Immature natural killer cell (primary cell): ENCODE measurements at places on chromosomes 6 and 20. TPM values are rescaled to one million over a fixed set of nuclear protein-coding genes. Genes with fewer than 3 reads are reported as not detected.

GRCh38 chr20:33791959-33792597, 19.1 kb upstream of the CHMP4B start:
- peaks cover 13% of the 10 kb centered on the region for H3K36me3 ChIP-seq
- H3K27me3 ChIP-seq: no peaks in the 10 kb centered on the region
- peaks cover 9% of the 10 kb centered on the region for H3K4me1 ChIP-seq
- DNase-seq: peak; percentile 36

Gene IMPG1
- polyA plus RNA-seq: not detected

DNA sequence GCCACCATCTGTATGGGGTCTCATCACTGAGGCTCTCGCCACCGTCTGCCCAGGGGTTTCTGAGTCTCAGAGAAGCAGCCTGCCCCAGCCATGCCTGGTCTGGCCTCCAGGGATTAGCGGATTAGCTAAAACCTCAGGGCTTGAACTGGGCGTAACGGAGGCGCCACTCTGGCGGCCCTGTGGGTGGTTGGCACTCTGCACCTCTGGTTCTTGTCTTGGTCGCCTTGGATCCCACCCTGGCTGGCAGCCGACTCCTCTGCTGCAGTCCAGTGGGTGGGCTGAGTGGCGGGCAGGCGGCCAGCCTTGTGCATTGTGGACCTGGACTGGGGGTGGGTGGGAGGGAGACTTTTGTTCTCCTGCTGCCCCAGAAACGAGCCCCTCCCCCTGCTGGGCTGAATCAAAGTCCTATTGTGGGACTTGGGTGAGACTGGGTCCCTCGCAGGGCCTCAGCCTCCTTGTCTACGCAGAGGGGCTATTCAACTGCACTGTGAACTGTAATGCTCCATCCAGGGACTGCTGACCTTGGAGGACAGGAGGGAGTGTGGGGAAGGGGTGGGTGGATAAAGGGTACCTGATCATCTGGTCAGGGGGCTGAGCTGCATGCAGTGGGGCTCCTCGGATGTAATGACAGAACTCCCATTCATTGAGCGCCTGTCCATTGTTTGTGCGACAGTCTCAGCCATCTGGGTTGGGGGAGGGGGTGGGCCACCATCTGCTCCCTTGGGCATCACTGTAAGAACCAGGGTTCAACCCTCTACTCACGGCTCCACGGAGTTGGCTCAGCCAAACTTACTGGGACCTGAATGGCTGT, 23.9 kb downstream of the SUN5 start:
- peaks cover 4% of the 10 kb centered on the region for H3K27me3 ChIP-seq
- no peaks in the 10 kb centered on the region for H3K36me3 ChIP-seq
- no peak for DNase-seq

Gene TMEM170B
- polyA plus RNA-seq: 0.59 TPM

Gene NAPB
- 11.2 TPM for polyA plus RNA-seq

GRCh38 chr20:33004141-33004751, at the start of gene SUN5:
SUN5 (minus strand) TSS chr20:33004433; CDS start chr20:33004340, 93 bp downstream.
- peaks cover 2% of the 10 kb centered on the region for H3K27me3 ChIP-seq
- no peaks in the 10 kb centered on the region for H3K36me3 ChIP-seq
- no peak within 1 kb of the TSS for H3K4me3 ChIP-seq
- no peaks in the 10 kb centered on the region for H3K4me1 ChIP-seq
- no peak for DNase-seq

DNA sequence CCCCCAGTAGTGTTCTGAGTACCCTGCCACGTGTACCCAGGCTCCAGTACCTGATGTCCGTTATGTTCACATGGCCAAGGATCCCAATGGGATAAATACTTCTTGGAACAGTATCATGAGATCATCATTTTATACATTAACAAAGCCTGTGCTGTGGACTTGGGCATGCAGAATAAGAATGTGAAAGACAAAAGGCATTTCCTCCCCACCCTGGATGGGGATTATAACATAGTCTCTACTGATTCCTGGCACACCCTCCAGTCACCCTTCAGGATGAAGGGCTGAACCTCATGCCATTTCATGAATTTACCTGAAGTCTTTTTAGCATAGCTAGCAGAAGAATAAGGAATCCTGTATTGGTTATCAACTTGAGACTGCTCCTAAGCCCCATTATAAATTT, 2.8 kb downstream of the TNFRSF21 start:
- peaks cover 9% of the 10 kb centered on the region for H3K27me3 ChIP-seq
- peaks cover 6% of the 10 kb centered on the region for H3K4me1 ChIP-seq
- H3K27ac ChIP-seq: no peak overlapping the region
- H3K36me3 ChIP-seq: no peaks in the 10 kb centered on the region
- no peak overlapping the region for H3K4me3 ChIP-seq
- DNase-seq: no peak

GRCh38 chr6:114342086-114342825, 567 bp downstream of the HS3ST5 start:
- no peaks in the 10 kb centered on the region for H3K36me3 ChIP-seq
- no peak for DNase-seq
- H3K4me3 ChIP-seq: no peak overlapping the region

DNA sequence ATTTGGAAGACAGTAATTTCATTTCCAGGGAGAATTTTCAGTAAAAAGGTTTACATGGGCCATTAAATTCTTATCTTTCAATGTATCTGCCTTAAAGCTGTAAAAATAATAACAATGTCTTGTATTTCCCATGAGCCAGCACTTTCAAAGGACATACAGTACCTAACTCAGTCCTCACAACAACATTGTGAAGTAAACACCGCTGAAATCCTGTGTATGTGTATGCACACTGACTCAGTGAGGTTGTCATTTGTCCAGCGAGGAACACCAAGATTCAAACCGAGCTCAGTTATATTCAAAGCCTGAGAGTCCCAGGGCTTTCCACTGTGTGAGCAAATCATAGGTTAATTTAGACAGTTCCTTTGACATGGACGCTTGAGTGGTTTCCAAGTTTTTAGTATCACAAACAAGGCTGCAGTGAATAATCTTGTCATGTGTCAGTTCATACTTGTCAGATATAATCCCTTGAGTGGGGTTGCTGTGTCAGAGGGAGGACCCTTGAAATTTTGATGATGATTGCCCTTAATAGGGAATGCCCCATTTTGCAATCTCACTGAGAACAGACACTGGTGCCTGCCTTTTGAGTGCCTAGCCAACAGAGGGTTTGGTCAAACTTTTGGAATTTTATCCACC, 50.0 kb upstream of the SLC22A23 start:
- H3K36me3 ChIP-seq: no peaks in the 10 kb centered on the region
- H3K4me1 ChIP-seq: no peaks in the 10 kb centered on the region
- H3K4me3 ChIP-seq: no peak overlapping the region
- DNase-seq: no peak
- H3K27me3 ChIP-seq: peaks cover 7% of the 10 kb centered on the region
- no peak overlapping the region for H3K27ac ChIP-seq

DNA sequence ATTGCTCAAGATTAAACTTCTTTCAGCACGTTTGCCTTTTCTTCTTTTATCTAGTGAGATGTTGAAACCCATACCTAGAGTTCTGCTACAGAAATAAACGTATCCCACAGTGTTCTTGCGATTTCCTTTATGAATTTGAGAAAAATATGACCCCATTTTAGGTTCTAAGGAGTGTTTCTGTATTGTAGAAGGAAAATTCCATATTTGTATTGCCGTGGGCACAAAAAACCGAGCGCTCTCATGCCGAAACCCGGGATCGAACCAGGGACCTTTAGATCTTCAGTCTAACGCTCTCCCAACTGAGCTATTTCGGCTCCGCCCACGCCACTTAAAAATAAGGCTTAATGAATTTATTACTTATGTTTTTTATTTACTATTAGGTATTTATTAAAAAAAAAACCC, 23.7 kb downstream of the ZNF311 start:
- no peaks in the 10 kb centered on the region for H3K36me3 ChIP-seq
- DNase-seq: peak; percentile 82
- peak overlapping the region; percentile 97 for H3K4me3 ChIP-seq
- peak overlapping the region; percentile 95 for H3K27ac ChIP-seq
- H3K27me3 ChIP-seq: peaks cover 63% of the 10 kb centered on the region
- H3K4me1 ChIP-seq: peaks cover 50% of the 10 kb centered on the region

DNA sequence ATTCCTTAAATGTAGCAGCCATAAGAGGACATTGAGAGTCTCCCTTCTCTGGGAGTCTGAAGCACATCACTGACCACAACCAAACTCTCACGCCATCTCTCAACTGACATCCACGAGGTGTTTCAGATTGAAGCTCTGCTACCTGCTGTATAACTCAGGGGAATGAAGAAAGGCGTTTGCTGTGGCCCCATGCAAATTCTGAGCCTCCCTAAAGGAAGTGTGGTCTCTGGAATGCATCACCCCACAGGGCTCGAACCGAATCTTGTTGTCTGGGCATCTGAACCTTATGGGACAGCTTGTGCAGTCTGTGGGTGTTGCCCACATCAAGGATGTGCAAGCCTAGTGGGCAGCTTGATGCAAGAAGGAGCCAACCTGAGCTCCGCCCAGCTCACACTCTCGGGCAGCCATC, 10.9 kb downstream of the PMEPA1 start:
- no peak for DNase-seq
- no peaks in the 10 kb centered on the region for H3K36me3 ChIP-seq
- H3K27ac ChIP-seq: no peak overlapping the region

GRCh38 chr6:41408576-41408975, 73.2 kb downstream of the NCR2 start:
- H3K4me1 ChIP-seq: no peaks in the 10 kb centered on the region
- H3K27ac ChIP-seq: no peak overlapping the region
- peaks cover 8% of the 10 kb centered on the region for H3K27me3 ChIP-seq
- DNase-seq: no peak
- no peaks in the 10 kb centered on the region for H3K36me3 ChIP-seq

- peaks cover 2% of the 10 kb centered on the region for H3K27me3 ChIP-seq
- no peaks in the 10 kb centered on the region for H3K4me1 ChIP-seq
- no peak overlapping the region for H3K4me3 ChIP-seq
- no peak overlapping the region for H3K27ac ChIP-seq
These were observed 869.9 kb downstream of the KIF16B start for GRCh38 chr20:15703171-15703911.

Gene FLRT3
- not detected for polyA plus RNA-seq

- DNase-seq: peak; percentile 67
- H3K4me1 ChIP-seq: peaks cover 55% of the 10 kb centered on the region
- no peaks in the 10 kb centered on the region for H3K27me3 ChIP-seq
- H3K27ac ChIP-seq: peak overlapping the region; percentile 95
- peaks cover 5% of the 10 kb centered on the region for H3K36me3 ChIP-seq
- H3K4me3 ChIP-seq: peak overlapping the region; percentile 93
These were observed 6.9 kb upstream of the OSER1 start for GRCh38 chr20:44217342-44218092.

GRCh38 chr6:31423550-31423949, 20.2 kb downstream of the MICA start:
- no peak for DNase-seq
- no peaks in the 10 kb centered on the region for H3K4me1 ChIP-seq
- no peak overlapping the region for H3K4me3 ChIP-seq
- no peaks in the 10 kb centered on the region for H3K27me3 ChIP-seq
- no peak overlapping the region for H3K27ac ChIP-seq
- no peaks in the 10 kb centered on the region for H3K36me3 ChIP-seq

- no peaks in the 10 kb centered on the region for H3K4me1 ChIP-seq
- no peak overlapping the region for H3K4me3 ChIP-seq
- no peaks in the 10 kb centered on the region for H3K36me3 ChIP-seq
- peaks cover 3% of the 10 kb centered on the region for H3K27me3 ChIP-seq
- no peak overlapping the region for H3K27ac ChIP-seq
- DNase-seq: no peak
These were observed 40.0 kb downstream of the ALDH8A1 start for GRCh38 chr6:134909701-134910592.

DNA sequence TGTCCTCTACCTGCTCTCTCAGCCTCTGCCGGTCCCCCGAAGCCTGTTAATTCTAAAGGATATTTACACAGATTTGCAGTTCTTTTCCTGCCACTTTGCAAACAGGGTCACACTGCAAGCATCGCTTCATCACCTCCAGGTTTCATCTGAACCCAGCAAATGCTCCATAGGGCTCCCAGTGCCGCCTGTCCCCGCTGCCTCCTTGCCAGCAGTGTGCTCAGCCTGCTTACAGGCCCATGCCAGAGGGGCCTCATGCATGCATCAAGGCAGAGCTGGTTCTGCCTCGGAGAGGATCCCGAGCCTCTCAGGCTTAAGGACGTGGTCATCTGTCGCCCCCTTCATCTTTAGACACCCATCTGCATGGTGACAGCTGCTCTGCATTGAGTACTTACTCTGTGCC, 10.5 kb downstream of the SIRPA start:
- DNase-seq: no peak
- H3K27me3 ChIP-seq: peaks cover 6% of the 10 kb centered on the region
- H3K4me3 ChIP-seq: no peak overlapping the region
- no peaks in the 10 kb centered on the region for H3K4me1 ChIP-seq
- no peaks in the 10 kb centered on the region for H3K36me3 ChIP-seq

DNA sequence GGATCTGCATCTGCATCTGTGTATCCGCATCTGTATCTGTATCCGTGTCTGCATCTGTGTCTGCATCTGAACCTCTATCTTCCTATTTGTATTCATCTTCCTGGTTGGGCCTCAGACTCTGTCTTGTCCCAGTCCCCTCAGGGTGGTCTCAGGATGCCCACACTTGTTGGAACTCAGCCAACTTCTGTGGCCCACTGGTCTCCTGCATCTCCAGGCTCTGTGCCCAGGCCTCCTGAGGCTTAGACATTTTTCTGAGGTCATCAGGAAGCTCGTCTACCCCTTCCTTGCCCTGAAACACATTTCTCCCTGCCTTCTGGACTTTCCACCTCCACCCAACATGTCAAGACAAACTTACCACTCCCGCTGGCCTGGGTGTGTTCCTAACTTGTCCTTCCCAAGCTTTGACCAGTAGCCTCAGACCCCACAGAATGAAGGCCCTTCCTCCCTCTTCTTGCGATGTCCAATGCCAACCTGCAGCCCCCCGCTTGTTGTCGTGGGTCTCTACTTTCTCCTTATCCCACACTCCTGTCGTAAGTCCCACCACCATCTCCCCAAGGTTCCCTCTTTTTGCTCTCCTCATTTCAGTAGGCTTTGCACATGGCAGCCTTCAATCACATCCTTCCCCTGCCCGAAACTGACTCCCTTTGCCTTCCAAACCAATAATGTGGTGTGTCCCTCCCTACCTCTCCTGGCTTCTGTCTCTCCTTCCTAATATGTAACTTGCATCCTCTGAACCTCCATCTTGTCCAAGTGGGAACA, 176.5 kb downstream of the DLL1 start:
- peaks cover 29% of the 10 kb centered on the region for H3K4me1 ChIP-seq
- peaks cover 7% of the 10 kb centered on the region for H3K27me3 ChIP-seq
- no peaks in the 10 kb centered on the region for H3K36me3 ChIP-seq
- no peak overlapping the region for H3K4me3 ChIP-seq
- no peak overlapping the region for H3K27ac ChIP-seq
